ENCODE measurements at places on chromosomes 6 and 20.

- no peak for DNase-seq
These were observed 3.8 kb downstream of the SLC35B2 start for GRCh38 chr6:44253307-44254101.

- no peak for DNase-seq
These were observed 87.0 kb upstream of the RSPO3 start for GRCh38 chr6:127031511-127031910.

DNA sequence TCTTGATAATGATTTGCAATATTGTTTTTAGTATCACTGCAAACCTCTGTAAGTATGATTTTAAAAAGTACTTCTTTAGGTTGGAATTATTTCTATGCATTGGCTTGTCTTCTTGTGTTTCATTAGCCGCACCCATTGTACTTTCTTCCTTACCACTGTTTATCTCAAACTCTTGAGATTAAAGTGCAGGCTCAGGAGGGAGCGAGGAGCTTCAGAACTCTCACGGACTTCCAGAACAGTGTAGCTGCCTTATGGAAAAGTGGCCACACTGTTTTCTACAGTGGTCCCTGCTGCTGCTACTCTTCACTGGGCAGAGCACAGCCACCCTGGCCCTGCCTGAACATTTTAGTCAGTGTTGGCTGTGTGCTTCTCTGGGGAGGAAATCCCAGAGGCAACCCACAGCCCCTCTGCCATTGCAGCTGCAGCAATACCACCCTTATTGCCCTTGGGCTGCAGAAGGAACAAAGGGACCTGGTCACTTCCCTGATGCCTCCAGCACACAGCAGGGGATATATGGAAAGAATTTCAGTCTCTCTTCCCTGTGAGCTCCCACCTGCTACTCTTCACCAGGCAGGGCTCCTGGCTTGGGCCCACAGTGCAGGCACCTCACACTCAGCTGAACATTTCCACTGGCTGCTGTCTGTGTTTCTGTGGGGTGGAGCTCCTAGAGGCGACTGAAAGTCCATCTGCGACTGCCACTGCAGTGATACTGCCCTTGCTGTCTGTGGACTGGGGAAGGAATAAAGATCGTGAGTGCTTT lies 91.7 kb upstream of the MAP3K4 start:
- no peak for DNase-seq

DNA sequence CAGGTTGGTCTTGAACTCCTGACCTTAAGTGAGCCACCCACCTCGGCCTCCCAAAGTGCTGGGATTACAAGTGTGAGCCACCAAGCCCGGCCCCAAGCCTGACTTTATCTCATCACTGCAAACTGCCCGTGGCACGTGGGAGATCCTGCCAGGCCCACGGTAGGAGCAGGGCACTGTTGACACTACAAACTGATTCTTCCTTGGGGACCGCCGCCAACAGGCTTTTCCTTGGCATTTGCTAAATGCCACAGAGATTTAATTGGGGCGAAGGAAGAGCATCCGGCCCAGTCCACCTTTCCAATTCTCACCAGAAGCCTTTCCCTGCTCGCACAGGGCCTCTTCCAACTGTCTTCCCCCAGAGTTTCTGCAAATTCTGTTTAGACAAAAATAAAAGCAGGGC lies 11.0 kb downstream of the ATP9A start:
- no peak for DNase-seq

Measured in stimulated activated CD8-positive, alpha-beta memory T cell treated with anti-CD3 and anti-CD28 coated beads, Interleukin-4, amount 100 ng/mL, for 4 hours (primary cell).